Stimulated activated CD8-positive, alpha-beta memory T cell treated with anti-CD3 and anti-CD28 coated beads, Interleukin-4, amount 100 ng/mL, for 1 hour (primary cell): ENCODE measurements at places on chromosomes 1 and 21.

DNA sequence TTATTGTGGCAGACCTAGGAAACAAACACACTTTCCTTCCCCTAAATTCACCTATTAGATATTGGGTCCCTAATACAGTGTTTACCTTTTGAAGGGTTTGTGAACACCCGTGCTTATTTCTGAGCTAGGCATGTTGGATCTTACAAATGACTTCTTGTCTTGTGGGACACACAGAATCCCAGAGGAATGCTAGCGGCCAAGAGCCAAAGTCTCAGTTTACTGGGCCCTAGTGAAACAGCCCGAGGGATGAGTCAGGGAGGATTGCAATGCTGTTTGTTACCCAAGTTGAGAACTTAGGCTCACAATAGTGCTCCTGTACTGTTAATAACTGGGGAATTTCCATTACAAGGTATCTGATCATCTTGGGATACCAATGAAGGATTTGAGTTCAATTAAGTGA lies 100.1 kb upstream of the AKT3 start:
- DNase-seq = no peak

DNA sequence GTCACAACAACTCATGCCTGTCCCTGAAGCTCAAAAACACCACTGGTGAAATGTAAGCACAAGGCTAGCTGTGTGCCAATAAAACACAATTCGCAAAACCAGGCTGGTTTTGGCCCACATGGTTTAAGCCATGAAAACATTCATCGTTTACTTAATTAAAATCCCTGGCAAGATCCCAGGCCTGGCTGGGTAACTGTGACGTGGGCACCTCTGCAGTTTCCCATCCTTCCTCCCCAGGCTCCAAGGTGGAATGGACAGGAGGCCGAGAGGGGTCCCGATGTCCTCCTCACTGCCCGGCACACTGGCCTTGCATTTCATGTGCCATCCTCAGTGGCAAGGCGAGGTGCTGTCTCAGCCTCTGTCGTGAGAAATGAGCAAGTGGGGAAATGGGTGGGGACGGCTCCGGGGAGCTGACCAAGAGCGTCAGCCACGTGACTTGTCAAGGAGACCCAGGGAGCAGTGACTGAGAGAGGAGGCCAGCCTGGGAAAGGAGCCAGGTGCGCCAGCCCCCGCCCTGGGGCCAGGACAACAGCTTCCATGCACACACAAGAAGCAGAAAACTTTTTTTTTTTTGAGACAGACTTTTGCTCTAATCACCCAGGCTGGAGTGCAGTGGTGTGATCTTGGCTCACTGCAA lies 153.1 kb upstream of the RAB4A start:
- DNase-seq = no peak

GRCh38 chr1:28240024-28240423 lies 4.1 kb downstream of the ATP5IF1 start:
- DNase-seq = no peak

DNA sequence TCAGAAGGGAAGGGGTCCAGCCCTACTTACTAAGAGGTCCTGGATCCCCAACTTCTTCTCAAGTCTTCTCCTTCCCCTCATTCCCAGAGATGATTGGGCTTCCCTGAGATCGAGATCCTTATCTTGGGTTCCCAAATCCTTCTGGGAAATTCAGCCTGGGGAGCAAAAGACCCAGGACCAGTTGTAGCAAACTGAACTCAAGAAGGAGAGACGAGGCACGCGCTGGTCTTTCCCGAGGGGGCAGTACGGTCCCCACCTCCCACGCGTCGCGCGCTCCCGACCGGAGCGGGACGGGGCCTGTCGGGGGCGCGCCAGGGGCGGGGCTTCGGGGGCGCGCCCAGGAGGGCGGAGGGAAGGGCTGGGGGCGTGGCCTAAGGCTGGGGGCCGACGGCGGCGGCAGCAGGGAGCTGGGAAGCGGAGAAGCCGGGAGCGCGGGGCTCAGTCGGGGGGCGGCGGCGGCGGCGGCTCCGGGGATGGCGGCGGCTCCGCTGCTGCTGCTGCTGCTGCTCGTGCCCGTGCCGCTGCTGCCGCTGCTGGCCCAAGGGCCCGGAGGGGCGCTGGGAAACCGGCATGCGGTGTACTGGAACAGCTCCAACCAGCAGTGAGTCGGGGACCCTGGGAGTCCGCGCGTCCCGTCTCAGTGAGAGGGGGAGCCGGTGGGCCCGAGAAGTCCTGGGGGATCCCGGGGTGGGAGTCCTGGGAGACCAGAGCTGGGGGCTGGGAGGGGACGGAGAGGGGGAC lies at the start of gene EFNA3:
EFNA3 (plus strand) TSS at position 369 of the 741 bp plus-strand sequence; CDS start at position 474, 105 bp downstream.
- DNase-seq = peak; percentile 37

GRCh38 chr1:8506995-8507615 lies 189.2 kb downstream of the SLC45A1 start:
- no peak for DNase-seq

DNA sequence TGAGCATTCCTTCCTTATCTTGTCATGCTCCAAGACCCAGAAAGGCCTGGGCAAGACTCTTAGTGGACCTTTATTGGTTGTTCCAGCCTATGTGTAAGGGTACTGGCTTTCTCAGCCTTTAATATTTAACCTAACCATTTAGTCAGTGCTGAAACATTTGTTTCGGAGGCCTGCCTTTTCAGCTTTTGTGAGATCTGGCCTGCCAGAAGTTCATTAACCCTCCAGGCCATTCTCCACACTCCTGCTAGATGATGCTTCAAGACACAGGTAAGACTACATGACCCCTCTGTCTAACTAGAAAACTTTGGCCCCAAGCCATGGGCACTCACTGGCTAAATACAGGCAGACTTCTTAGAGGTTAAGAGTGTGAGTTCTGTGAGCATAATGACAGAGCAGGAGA lies 138.4 kb upstream of the ZP4 start:
- DNase-seq = no peak

- no peak for DNase-seq
Measured at GRCh38 chr1:164723296-164723798, 164.4 kb downstream of the PBX1 start.

GRCh38 chr1:240843798-240844197 lies 231.8 kb upstream of the GREM2 start:
- DNase-seq = no peak

DNA sequence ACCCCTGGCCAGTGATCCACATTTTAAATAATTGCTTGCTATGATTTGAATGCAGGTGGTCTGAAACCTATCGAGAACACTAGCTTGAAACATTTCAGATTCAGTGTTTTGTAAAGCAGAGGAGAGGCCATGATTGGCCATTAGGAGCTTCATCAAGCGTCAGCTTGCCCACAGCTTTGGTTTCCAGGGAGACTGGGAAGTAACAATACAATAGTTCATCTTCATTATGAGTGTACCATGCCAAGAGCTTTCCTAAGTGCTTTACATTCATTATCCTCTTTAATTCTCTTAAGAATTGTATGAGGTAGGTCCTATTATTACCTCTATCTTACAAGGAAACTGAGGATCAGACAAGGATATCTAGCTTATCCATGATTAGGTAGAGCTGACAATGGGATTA lies 27.7 kb upstream of the ATP5PO start:
- DNase-seq = no peak

- no peak for DNase-seq
Measured at GRCh38 chr1:53128401-53128800, 14.0 kb downstream of the SLC1A7 start.

DNA sequence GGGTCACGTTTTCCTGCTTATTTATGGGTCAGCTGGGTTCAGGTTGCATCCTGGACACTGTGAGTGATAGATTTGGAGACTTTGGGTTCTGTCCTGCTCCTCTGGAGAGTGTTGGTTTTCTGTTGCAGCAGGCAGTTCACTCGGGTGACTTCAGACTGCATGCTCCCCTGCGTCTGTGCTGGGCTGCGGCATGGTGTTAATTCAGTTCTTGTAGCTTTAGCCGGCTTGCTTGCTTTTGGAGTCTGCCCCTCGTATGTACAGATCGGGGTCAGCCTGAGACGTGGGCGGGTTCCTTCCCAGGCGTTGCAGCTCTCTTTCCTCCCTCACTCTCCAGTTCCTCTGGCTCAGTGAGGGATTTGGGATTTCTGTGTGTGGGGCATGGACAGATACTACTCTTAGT lies 38.0 kb downstream of the PCNT start:
- DNase-seq = no peak

GRCh38 chr1:23591460-23592208 lies 32.3 kb upstream of the ID3 start:
- no peak for DNase-seq

DNA sequence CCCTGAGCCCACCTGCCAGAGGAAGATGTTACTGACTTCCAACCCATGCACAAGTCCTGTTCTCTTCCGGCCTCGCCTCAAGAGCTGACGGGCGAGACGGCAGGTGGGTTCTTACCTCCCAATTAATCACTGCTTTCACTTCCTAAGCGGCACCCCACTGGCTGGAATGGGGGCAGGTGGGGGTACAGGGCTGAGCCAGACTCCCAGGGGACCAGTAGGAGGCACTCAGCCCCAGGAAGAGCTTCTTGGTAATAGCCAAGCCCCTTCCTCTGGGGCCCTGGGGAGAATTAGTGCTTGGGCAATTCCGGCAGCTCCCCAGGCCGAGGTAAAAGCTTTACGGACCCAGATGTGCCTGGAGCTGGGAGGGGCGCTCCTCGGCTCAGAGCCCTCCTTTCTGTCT lies 9.7 kb downstream of the CNTN2 start:
- no peak for DNase-seq

DNA sequence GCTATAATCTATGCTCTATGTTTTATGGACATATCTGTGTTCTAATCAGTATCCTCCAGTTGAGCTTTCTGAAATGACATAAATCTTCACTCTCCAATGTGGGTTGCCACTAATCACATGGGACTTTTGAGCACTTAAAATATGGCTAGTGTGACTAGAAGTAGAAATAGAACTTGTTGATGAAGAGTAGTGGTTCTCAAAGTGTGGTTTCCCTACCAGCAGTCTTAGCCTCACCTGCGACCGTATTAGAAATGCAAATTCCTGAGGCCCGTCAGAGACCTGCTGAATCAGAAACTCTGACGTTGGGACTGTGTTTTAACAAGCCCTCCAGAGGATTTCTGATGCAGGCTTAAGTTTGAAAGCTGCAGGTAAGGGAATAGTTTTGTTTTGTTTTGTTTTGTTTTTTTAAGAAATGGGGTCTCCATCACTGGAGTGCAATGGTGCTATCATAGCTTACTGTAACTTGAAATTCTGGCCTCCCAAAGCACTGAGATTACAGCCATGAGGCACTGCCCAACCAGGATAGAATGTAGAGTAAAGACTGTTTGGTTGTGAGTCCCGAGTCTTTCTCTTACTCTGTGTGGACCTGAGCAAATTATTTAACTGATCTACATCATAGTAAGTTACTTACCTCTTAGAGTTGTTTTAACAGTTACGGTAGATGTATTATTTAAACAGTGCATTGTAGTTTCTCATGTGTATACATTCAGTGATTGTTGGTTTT lies 21.7 kb downstream of the GLRX2 start:
- DNase-seq = no peak

DNA sequence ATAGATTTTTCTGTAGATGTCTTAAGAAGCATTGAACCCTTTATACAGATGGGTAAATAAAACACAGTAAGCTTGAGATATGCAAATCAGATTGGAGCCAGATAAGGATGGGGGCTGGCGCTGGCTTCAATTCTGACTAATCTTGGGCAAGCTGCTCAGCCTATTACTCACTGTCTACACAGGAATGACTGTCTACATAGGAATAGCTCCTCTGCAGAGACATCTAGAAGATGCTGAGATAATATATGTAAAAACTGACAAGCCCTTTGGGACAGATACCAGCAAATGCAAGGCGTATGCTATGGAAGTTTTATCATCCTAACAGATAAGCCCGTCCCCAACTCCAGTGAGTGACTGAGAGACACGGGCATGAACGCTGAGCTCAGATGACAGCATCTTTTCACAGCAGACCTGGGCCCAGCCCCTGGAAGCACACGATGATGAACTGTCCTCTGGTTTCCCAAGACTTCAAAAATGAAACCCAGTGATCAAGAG lies 1.7 kb downstream of the CLDN14 start:
- DNase-seq = no peak

GRCh38 chr1:51871351-51871975 lies 7.1 kb downstream of the NRDC start:
- no peak for DNase-seq

DNA sequence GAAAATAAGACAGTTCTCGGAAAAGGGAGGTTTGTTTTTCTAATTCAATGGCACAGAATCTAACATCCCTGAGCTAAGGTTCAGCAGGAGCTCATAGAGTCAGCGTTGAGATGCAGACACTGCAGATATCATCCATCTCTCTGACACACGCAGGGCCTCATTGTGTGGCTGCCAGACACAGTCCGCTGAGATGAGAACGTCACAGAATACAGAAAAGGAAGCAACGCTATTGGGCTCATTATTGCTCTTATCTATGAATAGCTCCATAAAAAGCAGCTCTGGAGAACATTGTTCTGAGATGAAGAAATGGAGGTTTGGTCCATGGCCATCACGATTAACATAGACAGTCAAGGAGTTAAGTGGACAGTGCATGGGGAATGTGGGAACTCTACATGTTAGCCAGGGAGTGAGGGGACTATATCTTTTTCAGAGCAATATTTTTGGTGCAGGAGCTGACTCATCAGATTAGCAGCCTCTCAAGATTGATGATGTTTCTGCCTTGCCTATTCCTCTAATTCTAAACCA lies 771.6 kb upstream of the CXADR start:
- no peak for DNase-seq

- DNase-seq = no peak
Measured at GRCh38 chr1:236391008-236391407, 3.1 kb upstream of the EDARADD start.

GRCh38 chr1:6730473-6730872 lies 28.9 kb upstream of the DNAJC11 start:
- DNase-seq = no peak

DNA sequence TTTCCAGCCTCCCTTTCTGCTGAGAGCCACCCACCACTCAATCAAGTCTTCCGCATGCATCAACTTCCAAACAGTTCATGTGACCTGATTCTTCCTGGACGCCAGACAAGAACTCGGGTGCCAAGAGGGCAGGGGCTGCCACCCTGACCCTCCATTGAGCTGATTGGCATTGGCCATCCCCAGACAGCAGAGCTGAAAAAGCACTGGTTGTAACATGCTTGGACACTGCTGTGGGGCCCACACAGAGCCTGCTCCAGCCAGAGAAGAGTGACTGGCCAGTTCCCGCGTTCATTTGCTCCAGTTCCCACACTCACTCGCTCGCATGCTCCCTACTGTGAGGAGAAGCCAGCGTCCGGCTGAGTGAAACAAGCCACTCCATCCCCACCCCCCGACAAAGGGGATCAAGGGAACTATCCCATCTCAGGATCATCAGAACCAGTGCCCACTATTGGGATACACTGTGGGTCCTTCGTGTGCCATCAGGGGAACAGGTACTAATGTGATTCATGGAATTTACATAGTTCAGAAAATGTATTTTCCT lies 420.3 kb downstream of the NPHP4 start:
- DNase-seq = no peak

GRCh38 chr1:10631811-10632593 lies 157.3 kb downstream of the PEX14 start:
- DNase-seq = no peak

- no peak for DNase-seq
Measured at GRCh38 chr1:108858230-108858950, 1.5 kb upstream of the AKNAD1 start.

GRCh38 chr1:248804771-248805681 lies 20.7 kb downstream of the SH3BP5L start:
- DNase-seq = no peak

- DNase-seq = no peak
Measured at GRCh38 chr1:44090429-44091252, 28.0 kb upstream of the KLF17 start.

- DNase-seq = no peak
Measured at GRCh38 chr1:30386156-30386926, 337.0 kb downstream of the MATN1 start.
